ENCODE measurements at places on chromosomes 2 and 18.
A peak's percentile ranks its signal among the peaks of the same experiment; 100 is the strongest.

GRCh38 chr2:26526589-26526988 lies 48.7 kb upstream of the OTOF start:
- no peak for DNase-seq

DNA sequence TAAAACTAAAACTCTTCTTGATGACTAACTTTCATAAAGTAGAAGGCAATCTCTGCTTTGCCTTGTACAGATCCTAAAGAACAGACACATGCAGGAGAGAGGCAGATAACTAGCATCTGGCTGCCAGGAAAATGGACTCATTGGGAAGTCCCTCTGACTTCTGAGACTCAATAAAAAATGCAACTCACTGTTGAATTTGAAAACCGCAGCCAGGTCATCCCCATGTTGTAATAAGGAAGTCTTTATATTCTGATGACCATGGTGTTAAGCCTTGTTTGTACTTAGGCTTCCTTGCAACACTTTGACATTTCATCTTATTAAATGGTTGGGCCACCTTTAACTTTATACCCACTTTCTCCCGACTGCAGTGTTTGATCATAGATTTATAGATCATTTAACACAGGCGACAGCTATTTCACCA lies 375.1 kb upstream of the KCNH7 start:
- DNase-seq = no peak

GRCh38 chr2:232438951-232439757 lies 16.8 kb upstream of the ALPI start:
- no peak for DNase-seq

DNA sequence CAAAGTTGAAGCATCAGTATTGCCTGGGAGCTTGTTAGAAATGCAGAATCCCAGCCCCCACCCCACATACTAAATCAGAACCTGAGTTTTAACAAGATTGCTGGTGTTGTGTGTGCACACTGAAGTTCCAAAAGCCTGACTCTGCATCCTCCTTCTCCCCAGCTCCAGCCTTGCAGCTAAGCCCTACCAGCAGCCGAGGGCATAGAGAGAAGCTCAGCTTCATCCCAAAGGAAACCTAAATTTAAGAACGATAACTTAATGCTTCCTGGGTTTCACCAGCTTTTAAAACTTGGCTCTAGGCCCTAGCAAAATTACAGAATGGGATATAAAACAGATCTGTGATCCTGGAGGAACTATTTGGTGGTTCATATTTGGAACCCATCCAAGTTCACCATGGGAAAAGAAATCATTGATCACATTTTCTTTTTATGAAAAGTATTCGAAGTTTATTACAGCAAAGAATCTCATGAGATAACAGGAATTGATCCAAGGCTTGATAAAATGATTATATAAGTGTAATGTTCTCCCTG lies 11.1 kb downstream of the SMYD1 start:
- no peak for DNase-seq

DNA sequence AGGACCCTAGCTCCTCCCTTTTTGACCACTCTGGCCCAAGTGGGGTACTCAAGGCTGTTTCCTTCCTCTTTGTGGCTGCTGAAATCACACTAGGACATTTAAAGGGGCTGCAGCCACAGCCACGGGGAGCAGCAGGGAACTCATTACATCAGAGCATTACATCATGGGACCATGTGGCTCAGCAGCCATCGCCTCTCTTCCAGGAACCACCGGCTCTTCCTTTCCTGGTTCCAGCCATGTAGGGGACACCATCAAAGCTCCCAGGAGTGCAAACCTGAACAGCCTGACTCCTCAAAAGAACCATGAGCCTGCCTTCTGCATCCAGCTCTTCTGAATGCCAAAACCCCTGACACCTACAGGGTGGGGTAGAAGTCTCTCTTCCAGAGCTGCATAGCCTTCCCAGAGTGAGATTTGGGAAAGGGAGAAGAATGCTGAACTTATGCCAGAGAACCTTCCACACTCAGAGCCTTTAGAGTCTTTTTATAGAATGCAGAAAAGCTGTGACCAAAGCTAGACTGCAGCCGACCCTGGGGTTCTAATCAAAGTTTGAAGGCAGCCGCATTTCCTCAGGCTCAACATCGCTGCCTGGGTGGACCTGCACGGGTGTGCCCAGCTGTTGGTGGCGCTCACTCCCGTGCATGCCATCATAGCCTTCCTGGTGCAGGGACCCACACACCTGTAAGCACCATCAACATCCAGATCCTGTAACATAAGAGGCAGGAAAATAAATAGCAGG lies 121.7 kb downstream of the KLHL29 start:
- DNase-seq = no peak

GRCh38 chr18:941331-941730 lies 36.7 kb downstream of the ADCYAP1 start:
- no peak for DNase-seq

DNA sequence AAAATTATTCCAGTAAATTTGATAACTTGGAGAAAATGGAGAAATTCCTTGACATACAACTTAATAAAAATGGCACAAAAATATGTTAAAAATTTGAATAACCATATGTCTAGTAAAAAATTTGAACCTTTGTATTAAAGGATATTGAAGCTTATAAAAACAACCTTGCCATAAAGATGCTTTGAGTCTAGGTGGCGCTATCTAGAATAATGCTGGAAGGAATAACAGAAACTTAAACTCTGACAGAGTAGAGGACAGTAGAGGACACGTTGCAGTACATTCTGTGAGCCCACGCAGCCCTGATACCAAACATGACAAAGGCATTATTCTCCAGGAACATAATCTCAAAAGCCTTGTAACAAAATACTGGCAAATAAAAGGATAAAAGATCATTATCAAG lies 44.7 kb upstream of the ALKAL2 start:
- peak; percentile 8 for DNase-seq

DNA sequence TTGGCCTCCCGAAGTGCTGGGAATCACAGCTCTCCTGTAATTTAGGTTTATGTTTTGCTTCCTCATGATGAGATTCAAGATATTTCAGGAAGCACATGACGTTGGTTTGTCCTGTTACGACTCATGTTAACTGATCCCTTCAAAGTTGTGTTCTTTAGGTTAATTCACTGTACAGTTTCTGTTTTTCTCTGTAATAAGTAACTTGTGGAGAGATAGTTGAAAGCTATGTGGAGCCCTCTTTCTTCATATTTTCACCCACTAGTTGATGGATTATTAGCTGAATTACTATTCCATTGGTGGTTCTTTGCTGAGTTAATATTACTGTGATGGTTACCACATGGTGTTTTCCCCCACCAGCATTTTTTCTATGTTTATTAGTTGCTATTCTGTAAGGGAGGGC lies 18.3 kb upstream of the CHCHD5 start:
- DNase-seq = no peak

GRCh38 chr2:67571785-67572718 lies 174.9 kb downstream of the ETAA1 start:
- DNase-seq = no peak

DNA sequence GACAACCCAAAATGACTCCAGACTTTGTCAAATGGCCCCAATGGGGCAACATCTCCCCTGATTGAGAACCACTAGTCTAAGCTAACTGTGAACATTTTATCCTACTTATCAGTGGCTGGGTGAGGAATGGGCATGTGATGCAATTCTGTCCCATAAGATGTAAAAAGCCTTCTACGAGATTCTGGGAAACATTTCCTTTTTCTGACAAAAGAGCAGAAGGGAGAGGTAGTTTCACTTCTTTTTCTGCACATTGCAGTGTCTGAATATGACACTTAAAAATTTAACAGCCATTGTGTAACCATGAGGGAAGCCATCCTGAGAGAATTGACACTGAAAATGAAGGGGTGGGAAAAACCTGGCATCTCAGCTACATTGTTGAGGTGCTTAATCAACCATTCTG lies 17.3 kb upstream of the MARCHF4 start:
- no peak for DNase-seq

GRCh38 chr2:162254236-162254871 lies 11.1 kb upstream of the FAP start:
- DNase-seq = no peak

- no peak for DNase-seq
Measured at GRCh38 chr18:285817-286216, 18.0 kb upstream of the THOC1 start.

DNA sequence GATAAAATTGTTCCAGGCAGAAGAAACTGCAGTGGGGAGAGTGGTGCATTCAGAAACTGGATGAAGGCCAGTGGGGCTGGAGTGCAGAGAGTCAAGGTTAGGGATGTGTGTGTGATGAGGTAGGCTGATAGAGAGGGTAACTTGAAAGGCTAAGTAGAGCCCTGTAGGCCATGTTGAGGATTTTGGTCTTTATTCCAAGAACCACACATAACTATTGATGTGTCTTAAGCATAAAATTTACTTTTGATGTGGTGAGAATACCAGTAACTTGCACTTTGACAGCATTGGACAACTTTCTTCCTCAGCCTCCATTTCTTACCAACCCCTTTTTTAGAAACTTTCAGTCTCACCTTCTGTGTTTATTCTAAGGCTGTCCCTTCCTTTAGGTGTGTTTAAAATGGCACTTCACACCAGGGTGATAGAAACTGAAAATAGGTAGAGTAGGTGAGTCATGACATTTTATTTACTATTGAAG lies 22.6 kb downstream of the MTX2 start:
- no peak for DNase-seq

DNA sequence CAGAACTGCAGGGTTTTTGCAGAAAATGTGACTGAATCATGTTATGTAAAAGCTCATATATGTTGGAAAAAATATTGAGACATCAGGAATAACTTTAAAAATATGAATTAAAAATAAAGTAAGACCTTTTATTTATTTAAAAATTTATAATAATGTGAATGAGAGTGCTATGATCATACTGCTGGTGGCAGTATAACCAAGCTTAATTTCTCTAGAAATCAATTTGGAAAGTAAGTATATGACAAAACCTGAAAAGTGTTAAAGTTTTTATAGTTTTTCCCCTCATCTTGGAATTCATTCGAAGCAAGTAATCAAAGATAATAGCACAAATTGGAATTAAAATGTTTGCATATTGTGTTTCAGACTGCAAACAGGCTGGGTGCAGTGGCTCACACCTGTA lies 7.5 kb downstream of the SLC39A10 start:
- no peak for DNase-seq

- DNase-seq = peak; percentile 84
Measured at GRCh38 chr2:30359644-30360167, 87.3 kb upstream of the LCLAT1 start.

DNA sequence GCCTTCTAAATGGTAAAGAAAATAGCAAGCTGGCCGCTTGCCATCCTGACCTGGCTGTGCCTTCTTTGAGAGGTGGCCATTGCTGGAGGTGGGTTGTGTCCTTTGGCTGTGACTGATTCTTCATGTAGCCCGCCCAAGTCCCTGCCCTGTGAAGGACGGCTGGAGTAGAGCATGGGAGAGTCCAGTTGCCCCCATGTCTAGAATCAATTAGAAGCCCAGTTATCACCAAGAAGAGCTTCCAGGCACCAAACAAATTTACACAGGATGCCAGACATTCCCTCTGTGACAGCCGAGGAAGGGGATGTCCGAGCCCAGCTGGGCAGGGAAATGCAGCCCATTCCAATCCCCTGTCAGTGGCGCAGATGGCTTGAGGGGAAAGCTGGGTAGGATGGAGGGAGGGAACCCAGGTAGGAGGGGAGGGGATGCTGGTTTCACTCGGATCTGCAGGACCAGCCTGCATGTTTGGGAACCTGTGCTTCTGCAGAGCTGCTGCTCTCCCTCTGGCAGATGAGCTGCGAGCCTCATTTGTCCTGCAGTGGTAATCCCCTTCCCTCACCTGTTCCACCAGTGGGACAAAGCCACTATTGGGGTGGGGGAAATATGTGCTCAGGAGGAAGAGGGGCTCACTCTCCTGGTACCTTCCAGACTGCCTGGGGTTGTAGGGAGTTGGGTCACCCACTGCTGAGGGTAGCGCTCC lies 25.7 kb upstream of the ASB18 start:
- no peak for DNase-seq

DNA sequence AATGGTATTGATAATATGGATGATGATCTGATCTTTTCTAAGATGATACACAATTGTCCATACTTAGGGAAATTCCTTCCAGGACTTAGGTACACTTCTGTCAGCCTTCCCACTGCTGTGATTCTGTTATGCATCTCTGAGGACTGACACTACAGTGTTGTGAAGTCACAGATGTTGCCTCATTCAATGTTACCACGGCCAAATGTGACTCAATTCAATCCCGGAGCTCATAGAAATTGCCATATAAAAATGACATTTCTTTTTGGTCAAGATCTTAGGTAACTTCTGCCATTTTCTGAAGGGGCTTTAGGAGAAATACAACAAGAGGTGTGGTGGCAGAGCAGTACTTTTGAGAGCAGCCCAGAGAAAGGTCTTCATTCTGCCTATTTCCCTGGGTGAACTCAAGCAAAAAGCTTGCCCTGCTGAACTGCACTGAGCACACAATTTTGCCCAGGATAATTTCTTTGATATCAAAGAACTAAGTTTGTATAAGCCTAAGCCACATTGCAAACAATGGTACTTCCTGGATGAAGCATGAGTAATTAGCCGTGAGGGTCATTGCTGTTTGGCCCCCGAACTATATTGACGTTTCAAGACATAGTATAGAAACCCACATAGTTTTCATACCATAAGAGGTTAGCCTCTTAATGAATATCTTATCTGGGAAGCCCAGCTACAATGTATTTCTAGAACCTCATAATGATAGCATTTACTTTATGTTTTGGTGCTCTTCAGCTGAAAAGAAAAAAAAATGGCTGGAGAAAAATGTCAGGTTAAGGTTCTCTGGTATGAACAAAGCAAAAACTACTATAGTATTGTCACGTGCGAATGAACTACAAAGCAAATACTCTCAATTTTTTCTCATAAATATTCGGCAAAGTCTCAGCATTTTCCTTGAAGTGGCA lies 437.4 kb downstream of the MEIS1 start:
- DNase-seq = no peak

DNA sequence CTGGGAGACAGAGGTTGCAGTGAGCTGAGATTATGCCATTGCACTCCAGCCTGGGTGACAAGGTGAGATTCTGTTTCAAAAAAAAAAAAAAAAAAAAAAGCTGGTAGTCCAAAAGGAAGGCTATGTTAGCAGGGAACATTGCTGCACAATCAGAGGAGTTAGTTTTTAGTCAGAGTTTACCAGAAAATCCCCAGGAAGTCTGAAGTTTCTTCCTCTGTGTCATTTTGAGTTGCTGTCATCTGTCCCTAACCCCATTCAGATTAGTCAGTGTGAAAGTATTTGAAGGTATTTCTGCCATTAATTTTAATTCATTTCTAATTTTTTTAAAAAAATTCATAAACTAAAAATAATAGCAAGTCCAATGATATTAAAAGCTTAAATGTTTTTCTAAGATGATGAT lies 33.5 kb upstream of the CERS6 start:
- DNase-seq = no peak

DNA sequence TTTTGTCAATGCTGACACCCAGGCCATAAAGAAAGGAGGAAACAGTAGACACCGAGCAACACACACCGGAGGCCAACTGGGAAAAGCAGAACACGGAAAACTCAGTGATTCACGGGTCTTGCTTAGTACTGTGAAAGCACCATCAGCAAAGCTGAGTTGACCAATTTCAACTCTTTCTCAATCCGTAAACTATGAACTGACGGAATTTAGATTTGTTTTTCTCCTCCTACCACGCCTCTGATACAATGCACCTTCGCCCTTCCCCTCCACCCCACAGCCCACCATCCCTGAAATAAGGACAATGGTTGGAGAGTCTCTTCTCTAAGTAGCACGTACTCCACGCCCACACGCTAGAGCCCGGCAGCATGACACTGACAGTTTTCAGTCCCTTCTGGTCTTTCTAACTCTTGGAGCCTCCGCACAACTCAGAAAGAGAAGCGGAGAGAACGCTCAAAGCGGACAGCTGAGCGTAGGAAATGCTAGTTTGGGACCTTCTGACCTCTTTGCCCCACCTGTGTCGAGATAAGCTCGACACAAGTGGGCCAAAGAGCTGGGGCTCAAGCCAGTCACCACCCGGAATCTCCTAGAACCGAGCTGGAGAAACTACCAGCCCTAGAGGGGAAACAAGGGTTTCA lies 669 bp downstream of the LNPK start:
- DNase-seq = peak; percentile 71

GRCh38 chr18:21702602-21703001 lies 2.0 kb downstream of the ABHD3 start:
- no peak for DNase-seq

Data from NCI-H524 (cell line).